Chondrocyte (in vitro differentiated cells): ENCODE measurements at places on chromosomes 1 and 21. TPM values are rescaled to one million over a fixed set of nuclear protein-coding genes. Genes with fewer than 3 reads are reported as not detected.

GRCh38 chr1:202013603-202014002 lies 3.2 kb downstream of the ELF3 start:
- H3K36me3 ChIP-seq: no peaks in the 10 kb centered on the region
- H3K27ac ChIP-seq: no peak overlapping the region
- no peak overlapping the region for H3K4me3 ChIP-seq
- DNase-seq: no peak
- H3K27me3 ChIP-seq: peaks cover 2% of the 10 kb centered on the region

INAVA gene
- 3.8 to 6.8 TPM (median 5.0 TPM) in 3 replicates for total RNA-seq

DNA sequence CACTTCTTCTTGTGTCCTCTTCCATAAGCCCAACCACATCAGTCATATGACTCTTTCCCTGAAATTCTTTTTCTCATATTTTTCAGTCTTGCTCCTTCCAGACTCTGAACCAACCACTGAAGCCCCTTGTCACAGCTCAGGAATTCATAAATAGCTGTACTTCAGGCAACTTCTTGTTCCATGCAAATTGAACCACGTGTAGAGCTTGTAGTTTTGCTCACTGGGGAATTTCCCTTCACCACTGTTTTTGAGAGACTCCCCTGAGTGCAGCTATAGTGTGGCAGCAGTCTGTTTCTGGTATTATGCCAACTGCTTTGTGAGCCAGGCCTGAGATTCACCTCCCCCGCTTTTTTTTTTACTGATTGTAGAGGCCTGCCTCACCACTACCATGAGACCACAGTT lies 150.3 kb upstream of the SPAG17 start:
- DNase-seq: no peak
- H3K36me3 ChIP-seq: no peaks in the 10 kb centered on the region
- H3K4me1 ChIP-seq: peaks cover 64% of the 10 kb centered on the region
- peak overlapping the region; percentile 73 for H3K27ac ChIP-seq

DNA sequence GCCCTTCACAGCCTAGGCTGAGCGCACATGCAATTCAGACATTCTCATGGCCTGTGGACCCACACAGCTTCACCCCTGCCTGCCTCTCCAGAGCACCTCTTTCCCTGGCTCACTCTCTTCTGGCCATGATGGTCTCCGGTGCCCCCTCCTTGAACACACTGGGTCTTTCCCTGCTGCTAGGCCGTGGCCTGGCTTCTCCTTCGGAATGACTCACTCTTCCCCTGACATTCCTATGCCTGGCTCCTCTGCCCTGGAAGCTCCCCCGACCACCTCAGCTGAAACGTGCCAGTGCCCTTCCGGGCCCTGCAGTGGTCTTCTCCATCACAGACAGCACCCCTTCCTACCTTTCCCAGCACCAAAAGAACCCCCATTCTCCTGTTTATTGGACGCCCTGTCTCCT lies 28.3 kb downstream of the EPHA8 start:
- H3K4me3 ChIP-seq: no peak overlapping the region
- DNase-seq: no peak
- H3K27ac ChIP-seq: no peak overlapping the region
- peaks cover 48% of the 10 kb centered on the region for H3K27me3 ChIP-seq

DNA sequence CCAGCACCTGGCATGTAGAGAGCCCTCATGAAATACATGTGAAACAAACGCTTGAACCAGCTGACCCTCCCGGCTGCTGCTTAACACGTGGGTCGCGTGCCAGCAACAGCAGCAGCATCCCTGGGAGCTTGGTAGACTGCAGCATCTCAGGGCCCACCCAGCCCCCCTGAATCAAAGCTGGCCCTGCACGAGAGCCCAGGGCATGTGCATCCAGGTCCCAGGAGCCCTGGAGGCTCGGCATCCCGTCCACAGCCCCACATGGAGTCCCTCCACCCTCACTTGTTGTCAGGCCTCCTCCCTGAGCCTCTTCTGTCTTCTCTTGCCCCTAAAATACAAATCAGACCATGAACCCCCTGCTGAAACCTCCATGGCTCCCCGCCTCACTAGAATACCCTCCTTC lies 123.1 kb downstream of the MATN1 start:
- no peak for DNase-seq
- H3K4me1 ChIP-seq: no peaks in the 10 kb centered on the region
- no peak overlapping the region for H3K27ac ChIP-seq
- no peak overlapping the region for H3K4me3 ChIP-seq
- peaks cover 28% of the 10 kb centered on the region for H3K27me3 ChIP-seq

- H3K4me3 ChIP-seq: no peak overlapping the region
- H3K4me1 ChIP-seq: peaks cover 10% of the 10 kb centered on the region
- no peaks in the 10 kb centered on the region for H3K27me3 ChIP-seq
- no peak for DNase-seq
- no peak overlapping the region for H3K27ac ChIP-seq
Measured at GRCh38 chr1:163095213-163095612, 26.1 kb downstream of the RGS4 start.

- no peak overlapping the region for H3K27ac ChIP-seq
- no peak for DNase-seq
- H3K4me1 ChIP-seq: peaks cover 24% of the 10 kb centered on the region
Measured at GRCh38 chr1:43987159-43987902, 4.1 kb upstream of the CCDC24 start.

AIM2 gene
- total RNA-seq: not detected in 3 replicates

GRCh38 chr1:229012823-229013222 lies 258.1 kb upstream of the RAB4A start:
- no peaks in the 10 kb centered on the region for H3K4me1 ChIP-seq
- DNase-seq: no peak
- H3K4me3 ChIP-seq: no peak overlapping the region
- no peak overlapping the region for H3K27ac ChIP-seq
- H3K36me3 ChIP-seq: no peaks in the 10 kb centered on the region

DNA sequence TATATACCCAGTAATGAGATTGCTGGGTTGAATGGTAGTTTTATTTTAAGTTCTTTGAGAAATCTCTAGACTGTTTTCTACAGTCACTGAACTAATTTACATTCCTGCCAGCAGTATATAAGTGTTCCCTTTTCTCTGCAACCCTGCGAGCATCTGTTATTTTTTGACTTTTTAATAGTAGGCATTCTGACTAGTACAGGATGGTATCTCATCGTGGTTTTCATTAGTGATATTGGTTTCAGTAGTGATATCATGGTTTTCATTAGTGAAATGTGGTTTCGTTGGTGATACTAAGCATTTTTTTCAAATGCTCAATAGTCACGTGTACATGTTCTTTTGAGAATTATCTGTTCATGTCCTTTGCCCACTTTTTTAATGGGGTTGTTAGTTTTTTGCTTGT lies 316.8 kb downstream of the PTBP2 start:
- peaks cover 25% of the 10 kb centered on the region for H3K4me1 ChIP-seq
- peaks cover 25% of the 10 kb centered on the region for H3K36me3 ChIP-seq
- DNase-seq: no peak
- no peak overlapping the region for H3K27ac ChIP-seq

GRCh38 chr1:52693843-52694242 lies 4.3 kb downstream of the COA7 start:
- peaks cover 27% of the 10 kb centered on the region for H3K4me1 ChIP-seq
- no peak overlapping the region for H3K27ac ChIP-seq
- peaks cover 9% of the 10 kb centered on the region for H3K36me3 ChIP-seq

DNA sequence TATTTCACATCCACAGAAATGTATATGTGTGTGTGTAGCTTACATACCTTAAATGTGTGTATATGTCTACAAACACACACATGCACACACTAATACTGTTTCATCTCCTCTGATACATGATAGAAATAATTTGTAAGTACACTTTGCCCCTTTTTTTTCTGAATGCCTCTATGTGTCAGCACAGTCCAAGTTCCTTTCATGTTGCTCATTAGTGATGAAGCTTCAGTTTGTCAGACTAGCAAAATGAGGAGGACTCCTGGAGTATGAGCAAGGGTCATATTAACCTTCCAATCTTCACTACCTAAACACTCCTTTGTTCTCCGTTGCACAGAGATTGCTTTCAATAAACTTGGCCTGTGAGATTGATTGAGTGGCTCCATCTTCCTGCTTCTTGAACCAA lies 935.4 kb downstream of the MRPL39 start:
- no peak overlapping the region for H3K27ac ChIP-seq
- DNase-seq: no peak
- no peaks in the 10 kb centered on the region for H3K36me3 ChIP-seq
- H3K4me3 ChIP-seq: no peak overlapping the region
- no peaks in the 10 kb centered on the region for H3K4me1 ChIP-seq

TNFAIP8L2 gene
- not detected in 3 replicates for total RNA-seq

DNA sequence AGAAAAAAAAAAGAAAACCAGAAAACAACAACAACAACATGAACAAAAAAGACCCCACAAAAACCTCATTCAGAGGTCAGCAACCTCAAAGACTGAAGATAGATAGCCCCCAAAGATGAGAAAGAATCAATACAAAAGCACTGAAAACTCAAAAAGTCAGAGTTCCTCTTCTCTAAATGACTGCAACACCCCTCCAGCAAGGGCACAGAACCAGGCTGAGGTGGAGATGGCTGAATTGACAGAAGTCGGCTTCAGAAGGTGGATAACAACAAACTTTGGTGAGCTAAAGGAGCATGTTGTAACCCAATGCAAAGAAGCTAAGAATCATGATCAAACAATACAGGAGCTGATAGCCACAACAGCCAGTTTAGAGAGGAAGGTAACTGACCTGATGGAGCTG lies 17.0 kb downstream of the RAB3GAP2 start:
- peak overlapping the region; percentile 25 for H3K27ac ChIP-seq
- peaks cover 16% of the 10 kb centered on the region for H3K36me3 ChIP-seq
- no peak for DNase-seq
- H3K4me1 ChIP-seq: peaks cover 10% of the 10 kb centered on the region
- H3K4me3 ChIP-seq: no peak overlapping the region
- H3K27me3 ChIP-seq: no peaks in the 10 kb centered on the region

CLEC20A gene
- not detected in 3 replicates for total RNA-seq

- no peak overlapping the region for H3K27ac ChIP-seq
- peaks cover 3% of the 10 kb centered on the region for H3K4me1 ChIP-seq
- no peak for DNase-seq
- H3K36me3 ChIP-seq: no peaks in the 10 kb centered on the region
- H3K27me3 ChIP-seq: peaks cover 4% of the 10 kb centered on the region
Measured at GRCh38 chr1:56472860-56473259, 106.5 kb downstream of the PLPP3 start.

GRCh38 chr1:234584926-234585325 lies 25.1 kb downstream of the IRF2BP2 start:
- peak overlapping the region; percentile 80 for H3K27ac ChIP-seq
- DNase-seq: no peak
- peaks cover 60% of the 10 kb centered on the region for H3K4me1 ChIP-seq
- no peaks in the 10 kb centered on the region for H3K36me3 ChIP-seq
- H3K4me3 ChIP-seq: no peak overlapping the region
- no peaks in the 10 kb centered on the region for H3K27me3 ChIP-seq

GRCh38 chr1:67184838-67185421 lies 18.7 kb downstream of the IL23R start:
- H3K27me3 ChIP-seq: peaks cover 7% of the 10 kb centered on the region
- no peak overlapping the region for H3K27ac ChIP-seq
- peaks cover 3% of the 10 kb centered on the region for H3K36me3 ChIP-seq

DNA sequence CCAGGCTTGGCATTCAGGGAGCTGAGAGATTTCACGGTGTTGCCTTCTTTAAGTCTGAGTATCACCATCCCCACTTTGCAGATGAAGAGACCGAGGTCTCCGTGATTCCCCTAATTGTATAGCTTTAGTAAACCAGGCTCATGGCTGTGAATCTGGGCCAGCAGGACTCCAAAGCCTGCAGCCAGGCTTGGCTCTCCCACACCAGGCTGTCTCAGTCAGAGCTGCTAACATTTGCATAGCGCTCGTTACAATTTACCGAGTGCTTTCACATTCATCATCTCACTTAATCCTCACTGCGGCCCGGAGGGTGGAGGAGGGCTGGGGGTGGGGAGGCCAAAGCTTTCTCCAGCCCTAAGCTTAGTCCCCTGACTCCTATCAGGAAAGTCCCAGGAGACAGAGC lies 11.7 kb downstream of the C1orf94 start:
- no peaks in the 10 kb centered on the region for H3K27me3 ChIP-seq
- no peaks in the 10 kb centered on the region for H3K4me1 ChIP-seq
- H3K4me3 ChIP-seq: no peak overlapping the region

CR2 gene
- not detected in 3 replicates for total RNA-seq

DNA sequence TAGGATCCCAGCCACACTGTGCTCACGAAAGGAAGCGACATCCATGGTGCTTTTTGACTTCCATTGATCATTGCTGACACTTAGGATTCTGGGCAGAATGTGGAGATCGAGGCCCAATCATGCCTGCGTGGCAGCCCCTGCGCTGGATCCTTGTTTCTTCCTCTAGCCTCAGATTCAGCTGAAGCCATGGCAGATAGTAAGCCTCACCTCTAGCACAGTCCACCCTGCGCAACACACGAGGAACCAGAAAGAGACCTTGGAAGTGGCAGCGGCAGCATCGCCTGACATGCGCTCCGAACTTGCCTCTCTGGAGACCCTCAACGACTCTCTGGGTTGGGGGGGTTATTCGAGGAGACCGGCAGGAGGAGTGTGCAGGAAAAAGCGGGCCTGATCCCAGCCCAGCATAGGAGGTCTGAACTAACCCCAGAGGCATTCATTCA lies 10.6 kb downstream of the HLX start:
- H3K27ac ChIP-seq: no peak overlapping the region
- peaks cover 97% of the 10 kb centered on the region for H3K27me3 ChIP-seq
- H3K4me1 ChIP-seq: peaks cover 18% of the 10 kb centered on the region
- peaks cover 12% of the 10 kb centered on the region for H3K36me3 ChIP-seq

GLIS1 gene
- total RNA-seq: 17.3 to 36.2 TPM (median 17.4 TPM) in 3 replicates

ITLN2 gene
- not detected in 3 replicates for total RNA-seq
